ENCODE measurements at places on chromosomes 5 and 9. TPM values are rescaled to one million over a fixed set of nuclear protein-coding genes. Genes with fewer than 3 reads are reported as not detected.

The CACNA1B gene
- total RNA-seq: not detected

The PLK2 gene
- 35.2 TPM for total RNA-seq

The NEUROG1 gene
- not detected for total RNA-seq

The TLX3 gene
- total RNA-seq: not detected

The PCDHGC5 gene
- 0.24 TPM for total RNA-seq

The CCL27 gene
- total RNA-seq: not detected

The DRD1 gene
- 0.15 TPM for total RNA-seq

The BHMT gene
- total RNA-seq: 170 TPM

The ACTBL2 gene
- not detected for total RNA-seq

The GABRB2 gene
- not detected for total RNA-seq

The CARTPT gene
- not detected for total RNA-seq

The TBCA gene
- total RNA-seq: 143 TPM

The CERCAM gene
- total RNA-seq: 1.6 TPM

The PCDHA7 gene
- total RNA-seq: not detected

The TMEM252 gene
- total RNA-seq: not detected

The CEP72 gene
- total RNA-seq: 3.4 TPM
